ENCODE measurements at places on chromosomes 12 and 14. TPM values are rescaled to one million over a fixed set of nuclear protein-coding genes. Genes with fewer than 3 reads are reported as not detected.

- DNase-seq, result no peak
Measured at GRCh38 chr12:72011374-72011773, 72.7 kb downstream of the TPH2 start.

GRCh38 chr14:91897106-91897701, 29.9 kb upstream of the TC2N start:
- peak; percentile 91 for DNase-seq

The SLC10A1 gene
- not detected for total RNA-seq

DNA sequence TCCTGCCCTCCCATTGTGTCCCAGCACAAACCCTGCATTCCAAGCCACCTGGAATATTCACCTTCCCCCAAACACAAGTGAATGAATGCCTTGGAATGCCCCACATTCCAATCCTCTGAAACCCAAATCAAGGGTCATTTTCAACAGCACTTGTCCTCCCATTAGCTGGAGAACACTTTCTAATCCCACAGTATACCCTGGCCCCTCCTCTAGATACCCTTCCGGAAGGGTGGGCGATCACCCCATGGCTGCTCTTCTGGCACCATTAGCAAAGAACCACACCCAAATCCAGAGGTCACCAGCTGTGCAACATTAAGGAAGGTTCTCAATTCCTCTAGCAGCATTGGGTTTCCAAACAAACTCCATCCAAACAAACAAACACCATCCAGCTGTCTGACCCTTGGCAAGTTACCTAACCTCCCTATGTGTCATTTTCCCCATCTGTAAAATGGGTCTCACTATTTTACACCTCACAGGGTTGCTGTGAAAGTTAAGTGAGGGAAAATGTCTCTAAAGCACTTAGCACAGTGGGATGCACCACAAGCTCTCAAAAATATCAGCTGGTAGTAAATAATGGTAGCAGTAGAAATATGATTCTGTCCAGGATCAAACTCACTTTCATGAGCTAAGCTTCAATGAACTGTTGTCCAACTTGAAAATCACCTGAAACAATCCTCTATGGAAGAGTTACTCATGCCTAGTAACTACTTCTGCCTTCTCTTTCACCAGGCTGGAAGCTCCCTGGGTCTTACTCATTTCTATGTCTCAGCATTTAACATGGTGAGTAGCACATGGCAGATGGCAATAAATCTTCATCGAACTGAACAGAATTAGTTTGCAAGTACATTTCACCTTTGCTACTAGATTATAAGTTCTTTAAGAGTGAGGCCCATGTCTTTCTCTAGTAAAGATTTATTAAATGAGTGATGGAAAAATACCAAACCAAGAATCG, 5.3 kb downstream of the NUAK1 start:
- no peak for DNase-seq

The IGF1 gene
- 15.7 TPM for total RNA-seq

- no peak for DNase-seq
Measured at GRCh38 chr14:78359581-78359980, 189.4 kb downstream of the NRXN3 start.

DNA sequence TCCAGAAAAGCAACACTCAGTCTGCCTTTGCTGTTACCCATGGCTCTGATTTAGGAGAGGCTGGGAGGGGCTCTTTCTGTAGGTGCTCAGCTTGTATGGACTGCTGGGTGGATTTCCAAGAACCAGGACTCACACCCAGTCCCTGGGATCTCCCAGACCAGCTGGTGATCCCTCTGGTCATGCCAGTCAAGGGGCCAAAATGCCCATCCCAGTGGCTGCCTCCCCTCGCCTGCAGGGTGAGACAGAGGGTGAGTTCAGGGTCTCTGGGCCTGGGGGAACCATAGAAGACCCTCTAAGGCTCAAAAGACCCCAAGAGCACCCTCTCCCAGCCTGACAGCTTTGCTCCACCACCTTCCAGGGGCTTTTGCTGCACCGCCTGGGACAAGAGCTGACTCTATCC, 78.6 kb upstream of the MYL2 start:
- DNase-seq, result no peak

All from sigmoid colon (tissue), 7 donors.